Memory B cell (primary cell): ENCODE measurements at places on chromosomes 13 and 19.

- peak; percentile 74 for DNase-seq
These were observed 26.7 kb upstream of the NANOS3 start for GRCh38 chr19:13849991-13850909.

- DNase-seq: no peak
These were observed 32.7 kb downstream of the NALCN start for GRCh38 chr13:101383595-101383994.

DNA sequence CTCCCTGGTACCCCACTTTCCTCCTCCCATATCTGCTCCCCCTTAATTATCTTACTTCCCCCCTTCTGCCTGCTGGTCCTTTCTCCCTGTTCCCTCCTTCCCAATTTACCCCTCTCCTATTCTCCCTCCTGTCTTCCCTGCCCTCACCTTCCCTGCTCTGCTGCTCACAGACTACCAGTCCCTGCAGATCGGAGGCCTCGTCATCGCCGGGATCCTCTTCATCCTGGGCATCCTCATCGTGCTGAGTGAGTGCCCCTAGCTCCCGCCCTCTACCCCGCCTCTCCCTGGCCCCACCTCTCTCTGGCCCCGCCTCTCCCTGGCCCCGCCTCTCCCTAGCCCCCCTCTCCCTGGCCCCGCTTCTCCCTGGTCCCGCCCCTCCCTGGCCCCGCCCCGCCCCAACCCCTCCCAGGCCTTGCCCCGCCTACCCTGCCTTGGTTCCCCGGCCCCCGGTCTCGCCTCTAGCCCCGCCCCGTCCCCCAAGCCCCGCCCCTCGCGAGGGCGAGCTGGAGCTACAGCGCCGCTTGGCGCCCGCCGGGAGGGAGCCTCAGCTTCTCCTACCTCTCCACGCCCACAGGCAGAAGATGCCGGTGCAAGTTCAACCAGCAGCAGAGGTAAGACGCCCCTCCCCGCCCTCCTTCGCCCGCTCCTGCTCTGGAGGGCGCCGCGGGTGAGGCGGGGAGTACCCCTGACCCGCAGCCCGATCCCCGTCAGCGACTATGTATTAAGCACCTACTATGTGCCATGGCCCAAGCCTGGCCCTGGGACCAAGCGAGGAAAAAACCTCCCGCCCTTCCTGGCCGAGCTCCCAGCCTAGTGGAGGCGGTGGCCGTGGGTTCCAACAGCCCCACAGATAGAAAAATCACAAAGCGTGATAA lies 1.9 kb upstream of the FXYD7 start:
- DNase-seq: peak; percentile 87

DNA sequence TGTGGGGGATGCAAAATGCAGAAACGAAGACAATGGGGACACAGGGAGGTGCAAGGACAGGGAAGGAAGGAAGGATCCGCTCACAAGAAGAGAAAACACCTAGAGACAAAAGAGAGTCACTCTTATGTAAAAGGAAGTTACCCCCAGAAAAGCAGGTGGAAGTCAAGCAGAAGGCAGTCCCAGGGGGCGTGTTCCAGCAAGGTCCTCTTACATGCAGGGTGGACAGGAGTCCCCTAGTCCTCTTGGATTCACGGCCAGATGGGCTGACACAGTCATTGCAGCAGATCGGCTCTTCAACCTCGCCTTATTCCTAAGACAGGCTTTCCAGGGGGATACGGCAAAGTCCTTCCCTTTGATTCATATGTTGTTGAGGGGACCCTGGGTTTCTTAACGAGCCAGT lies 83.9 kb upstream of the SPATA13 start:
- no peak for DNase-seq

GRCh38 chr19:46495786-46496099 lies at the start of gene PNMA8B:
Gene PNMA8B, minus strand, starts transcription at chr19:46495867. Its CDS starts 402 bp downstream, at chr19:46495465.
- DNase-seq: no peak

- DNase-seq: no peak
These were observed at the start of gene HTR2A for GRCh38 chr13:46896341-46897137. Gene HTR2A, minus strand, starts transcription at chr13:46897053. Its CDS starts 1,147 bp downstream, at chr13:46895906.

DNA sequence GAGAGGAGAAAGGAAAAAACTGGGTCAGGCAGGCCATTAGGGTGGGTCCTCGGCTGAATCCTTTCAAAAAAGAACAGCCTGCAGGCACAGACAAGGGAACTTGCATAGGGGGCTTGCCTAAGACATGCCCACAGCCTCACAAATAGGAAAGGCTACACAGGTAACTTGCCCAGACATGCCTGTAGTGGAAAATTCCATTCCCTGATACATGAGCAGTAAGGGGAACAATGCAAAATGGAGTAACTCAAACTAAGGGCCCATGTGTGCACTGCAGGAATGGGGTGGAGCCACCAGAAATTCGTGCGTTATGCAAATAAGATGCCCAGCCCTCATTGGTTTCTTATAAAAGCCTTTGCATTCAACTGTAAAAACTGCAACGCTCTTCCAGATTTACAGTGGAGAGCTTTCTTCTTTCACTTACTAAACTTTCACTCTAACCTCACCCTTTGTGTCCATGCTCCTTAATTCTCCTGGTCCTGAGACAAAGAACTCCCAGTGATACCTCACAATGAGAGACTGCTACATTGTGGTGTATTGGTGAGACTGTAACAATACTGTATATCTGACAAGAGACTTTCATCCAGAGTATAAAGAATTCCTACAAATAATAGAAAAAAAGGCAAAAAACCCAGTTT lies 59.5 kb upstream of the SLITRK1 start:
- DNase-seq: no peak

DNA sequence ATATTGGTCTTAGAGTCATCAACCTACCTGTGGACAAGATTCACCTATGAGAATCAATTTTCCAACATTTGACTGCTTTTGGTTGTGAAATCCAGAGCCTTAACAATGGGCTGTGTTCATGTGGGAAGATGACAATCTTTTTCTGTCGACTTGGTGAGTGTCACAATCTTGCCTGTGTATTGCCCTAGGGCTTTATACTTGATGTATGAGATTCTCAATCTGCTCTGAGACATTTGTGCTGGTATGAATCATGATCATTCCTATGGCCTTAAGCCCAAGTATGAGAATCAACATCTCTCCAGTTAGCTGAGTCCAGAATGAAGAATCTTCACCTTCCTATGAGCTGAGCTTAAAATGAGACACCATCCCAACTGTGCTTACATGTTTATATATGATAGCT lies 68.7 kb downstream of the ZNF726 start:
- no peak for DNase-seq

- DNase-seq: no peak
These were observed 29.2 kb downstream of the TMTC4 start for GRCh38 chr13:100645382-100645781.

DNA sequence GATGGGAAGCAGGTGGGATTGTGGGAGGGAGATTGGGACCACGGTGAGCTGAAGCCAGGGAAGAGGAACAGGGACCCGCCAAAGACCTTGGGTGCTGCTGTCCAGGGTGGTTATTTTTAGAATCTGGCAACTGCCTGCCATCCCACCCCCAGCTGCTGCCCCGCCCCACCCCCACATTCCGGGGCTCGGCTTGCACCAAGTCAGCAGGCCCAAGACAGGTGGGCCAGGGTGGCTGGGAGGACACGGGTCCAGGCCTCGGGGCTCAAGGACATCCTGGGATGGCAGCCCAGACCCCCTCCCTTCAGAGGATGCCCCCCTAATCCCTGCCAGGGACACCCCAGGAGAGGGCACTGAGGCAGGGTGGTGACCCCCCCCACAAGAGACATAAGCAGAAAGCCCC lies 827 bp downstream of the CKM start:
- no peak for DNase-seq

DNA sequence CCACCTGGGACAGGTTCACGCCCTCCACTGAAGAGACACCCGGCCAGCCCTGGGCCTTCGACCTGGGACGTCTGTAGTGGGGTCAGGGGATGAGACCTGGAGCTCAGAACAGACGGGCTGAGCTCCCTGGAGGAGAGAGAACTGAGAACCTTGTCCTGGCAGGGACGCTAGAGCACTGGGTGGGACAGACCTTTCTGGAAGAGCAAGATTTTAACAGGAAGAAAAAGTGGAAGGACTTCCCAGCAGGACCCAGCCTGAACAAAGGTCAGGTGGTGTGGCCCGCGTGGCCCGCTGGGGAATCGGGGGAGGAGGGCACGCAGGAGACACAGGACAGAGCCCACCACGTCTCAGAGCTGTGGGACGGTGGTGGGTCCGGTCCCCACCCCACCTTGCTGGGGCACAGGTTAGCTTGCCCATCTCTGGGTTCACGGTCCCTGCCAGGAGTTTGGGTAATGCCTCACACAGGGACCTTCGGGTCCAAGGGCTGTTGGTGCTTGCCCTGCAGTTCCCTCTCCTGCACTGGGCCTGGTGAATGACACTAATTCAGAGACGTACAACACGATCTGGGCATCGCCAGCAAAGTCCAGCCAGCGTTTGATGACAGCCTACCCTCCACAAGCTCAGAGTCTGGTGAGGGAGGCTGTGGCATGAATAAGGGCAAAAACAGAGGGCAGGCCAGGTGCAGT lies 1.2 kb upstream of the EFNA2 start:
- DNase-seq: peak; percentile 35

DNA sequence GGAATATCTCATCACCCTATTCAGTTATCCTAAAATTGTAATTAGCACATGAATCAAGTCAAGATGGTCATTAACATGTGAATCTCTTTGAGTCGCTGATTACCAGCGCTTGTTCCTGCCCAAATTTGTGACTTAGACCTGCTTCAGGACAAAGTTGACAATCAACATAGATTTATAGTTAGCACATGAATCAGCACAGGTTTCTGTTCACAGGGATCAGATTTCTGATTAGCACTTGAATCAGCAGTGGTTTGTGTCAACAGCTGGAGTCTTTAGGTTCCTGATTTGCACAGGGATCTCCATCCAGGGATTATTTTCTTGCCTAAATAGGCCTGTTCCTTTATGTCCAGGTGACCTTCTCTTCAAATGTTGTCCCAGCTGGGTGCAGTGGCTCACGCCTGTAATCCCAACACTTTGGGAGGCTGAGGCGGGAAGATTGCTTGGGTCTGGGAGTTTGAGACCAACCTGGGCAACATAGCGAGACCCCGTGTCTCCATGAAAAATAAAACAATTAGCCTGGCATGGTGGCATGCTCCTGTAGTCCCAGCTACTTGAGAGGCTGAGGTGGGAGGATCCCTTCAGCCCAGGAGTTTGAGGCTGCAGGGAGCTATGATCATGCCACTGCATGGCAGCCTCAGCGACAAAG lies 3.8 kb upstream of the LRFN3 start:
- DNase-seq: no peak

- no peak for DNase-seq
These were observed 15.6 kb downstream of the ELL start for GRCh38 chr19:18506101-18506930.

- peak; percentile 18 for DNase-seq
These were observed 50.6 kb upstream of the UQCRFS1 start for GRCh38 chr19:29263305-29264135.

DNA sequence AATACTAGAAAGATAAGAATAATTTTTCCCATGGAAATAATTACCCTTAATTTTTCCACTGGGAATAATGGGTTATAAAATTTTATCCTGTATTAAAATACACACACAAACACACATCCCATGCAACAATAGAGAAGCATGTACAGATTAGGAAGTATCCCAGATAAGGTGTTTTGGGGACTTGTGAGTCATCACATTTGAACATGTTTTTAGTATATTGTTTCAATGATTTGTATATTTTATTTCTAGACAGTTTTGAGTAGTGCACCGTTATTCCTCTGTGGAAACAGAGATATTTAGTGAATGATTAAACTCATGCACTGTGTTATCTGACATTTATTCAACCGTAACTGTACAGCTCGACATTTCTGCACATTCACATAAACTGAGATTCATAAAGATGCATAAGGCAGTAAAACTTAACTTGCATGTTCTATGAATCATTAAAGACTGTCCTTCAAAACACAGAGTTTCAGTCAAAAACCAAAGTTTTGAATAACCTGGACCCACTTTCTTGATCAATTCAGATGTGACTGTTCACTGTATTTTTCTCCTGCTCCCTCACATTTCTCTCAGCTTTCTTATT lies 30.1 kb downstream of the KLF12 start:
- no peak for DNase-seq

DNA sequence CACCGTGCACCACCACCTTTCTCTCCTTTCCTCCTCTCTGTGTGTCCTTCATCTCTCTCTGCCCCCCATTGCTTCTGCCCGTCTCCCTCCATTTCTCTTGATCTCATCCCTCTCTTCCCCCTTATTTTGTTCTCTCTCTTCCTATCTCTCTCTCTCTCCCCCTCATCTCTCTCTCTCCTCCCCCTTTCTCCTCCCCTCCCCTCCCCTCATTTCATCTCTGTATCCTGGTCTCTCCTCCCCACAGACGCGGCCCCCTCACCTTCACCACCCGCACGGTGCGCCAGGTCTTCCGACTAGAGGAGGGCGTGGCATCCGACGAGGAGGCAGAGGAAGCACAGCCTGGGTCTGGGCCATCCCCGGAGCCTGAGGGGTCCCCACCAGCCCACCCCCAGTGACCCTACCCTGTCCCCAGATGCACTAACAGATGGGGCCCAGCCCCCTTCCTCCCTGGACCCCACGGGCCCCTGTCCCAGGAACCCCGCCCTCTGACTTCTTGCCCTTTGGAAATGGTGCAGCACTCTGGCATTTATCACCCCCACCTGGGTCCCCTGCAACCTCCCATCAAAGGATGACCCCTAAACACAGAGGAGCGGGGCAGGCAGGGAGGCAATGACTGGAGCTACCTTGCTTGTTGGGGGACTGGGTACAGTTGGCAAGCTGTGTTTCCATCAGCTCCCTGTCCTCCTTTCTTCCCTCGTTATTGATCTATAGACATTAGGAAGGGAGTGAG lies 19.6 kb downstream of the KCNC3 start:
- no peak for DNase-seq

- no peak for DNase-seq
These were observed 331.3 kb downstream of the KLF5 start for GRCh38 chr13:73390100-73390499.

DNA sequence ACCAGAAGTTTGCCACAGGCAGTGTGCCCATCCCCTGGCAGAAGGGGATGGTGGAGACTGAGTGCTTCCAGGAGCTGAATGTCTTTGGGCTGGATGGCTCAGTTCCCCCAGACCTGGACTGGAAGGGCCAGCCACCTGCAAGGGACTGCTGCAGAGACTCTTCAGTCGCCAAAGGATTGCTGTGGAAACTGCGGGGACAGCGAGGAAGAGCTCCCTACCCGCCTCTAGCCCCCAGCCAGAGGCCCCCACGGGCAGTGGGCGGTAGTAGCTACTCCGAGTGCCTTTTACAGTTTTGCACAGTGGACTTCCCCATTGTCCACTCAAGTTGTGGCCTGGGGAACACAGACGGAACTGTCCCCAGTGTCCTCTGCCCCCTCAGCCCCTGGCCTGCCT lies 138.5 kb downstream of the ZDHHC20 start:
- no peak for DNase-seq

DNA sequence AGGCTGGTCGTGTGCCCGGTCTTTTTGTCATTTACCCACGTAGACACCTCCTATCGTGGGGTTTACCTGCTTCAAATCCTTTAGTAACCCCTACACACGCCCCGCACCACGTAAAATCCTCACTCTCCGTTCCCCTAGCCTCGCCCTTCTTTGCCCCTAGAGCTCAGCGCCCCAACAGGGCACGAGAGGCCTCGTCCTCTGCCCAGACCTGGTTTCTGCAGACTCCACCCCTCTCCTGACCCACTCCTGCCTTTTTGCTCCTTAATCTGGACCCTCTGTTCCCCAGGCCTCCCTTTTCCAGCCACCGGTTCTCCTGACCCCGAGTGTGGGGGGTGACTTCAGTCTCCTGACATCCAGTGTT lies 412 bp downstream of the ZNF528 start:
- DNase-seq: no peak

- DNase-seq: no peak
These were observed 94.6 kb downstream of the TSHZ3 start for GRCh38 chr19:31254611-31255010.

- no peak for DNase-seq
These were observed 1045.4 kb upstream of the MIR17HG start for GRCh38 chr13:90302107-90302506.
